ENCODE measurements at places on chromosomes 11 and 22.
A peak's percentile ranks its signal among the peaks of the same experiment; 100 is the strongest.

DNA sequence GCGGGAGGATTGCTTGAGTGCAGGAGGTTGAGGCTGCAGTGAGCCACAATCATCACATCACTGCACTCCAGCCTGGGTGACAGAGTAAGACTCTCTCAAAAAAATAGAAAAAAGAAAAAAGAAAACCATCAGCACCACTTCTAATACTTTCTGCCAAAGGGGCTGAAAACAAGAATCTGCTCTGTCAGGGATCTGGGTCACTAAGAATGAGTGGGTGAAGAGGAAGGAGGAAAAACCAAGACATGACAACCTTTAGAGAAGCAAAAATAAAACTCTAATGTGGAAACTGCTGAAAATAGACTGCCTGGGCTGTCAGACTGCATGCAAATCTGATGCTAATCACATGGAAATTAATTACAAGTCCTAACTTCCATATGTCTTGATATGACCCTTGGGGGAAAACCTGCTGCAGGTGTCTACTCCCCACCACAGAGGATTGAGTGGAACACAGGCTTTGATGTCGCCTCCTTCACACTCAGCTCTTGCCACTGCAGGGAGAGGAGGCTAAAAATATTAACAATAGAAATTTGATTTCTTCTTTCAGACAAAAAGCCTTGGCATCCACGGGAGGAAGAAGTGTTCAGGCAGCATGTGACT, 62.5 kb upstream of the CRTAM start:
- no peak for DNase-seq

GRCh38 chr11:8826139-8826786, 84.7 kb upstream of the AKIP1 start:
- no peak for DNase-seq

GRCh38 chr11:122375687-122376399, 259.8 kb upstream of the BLID start:
- no peak for DNase-seq

DNA sequence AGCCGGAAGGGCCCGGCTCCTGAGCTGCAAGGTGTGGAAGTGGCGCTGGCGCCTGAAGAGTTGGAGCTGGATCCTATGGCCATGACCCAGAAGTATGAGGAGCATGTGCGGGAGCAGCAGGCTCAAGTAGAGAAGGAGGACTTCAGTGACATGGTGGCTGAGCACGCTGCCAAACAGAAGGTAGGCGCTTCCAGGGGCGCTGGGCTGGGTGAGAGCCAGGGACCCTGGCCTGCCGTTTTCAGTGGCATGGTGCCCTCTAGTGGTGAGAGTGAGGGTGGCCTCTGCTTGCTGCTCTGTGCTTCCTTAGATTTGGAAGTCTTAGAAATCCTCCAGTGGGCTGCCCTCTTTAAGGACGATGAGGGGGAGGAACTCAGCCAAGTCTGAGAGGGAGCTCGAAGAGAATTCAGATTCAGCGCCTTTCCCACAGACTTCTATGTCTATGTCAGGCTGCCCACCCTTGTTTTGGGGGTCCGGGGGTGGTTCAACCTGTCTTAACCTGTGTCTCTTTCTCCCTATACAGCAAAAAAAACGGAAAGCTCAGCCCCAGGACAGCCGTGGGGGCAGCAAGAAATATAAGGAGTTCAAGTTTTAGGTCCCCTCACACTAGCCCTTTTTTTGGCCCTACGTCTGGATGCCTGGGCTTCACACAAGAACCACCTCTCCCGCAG, 1.8 kb upstream of the PACS1 start:
- peak; percentile 78 for DNase-seq

GRCh38 chr11:65437436-65438227, 15.0 kb downstream of the NEAT1 start:
- no peak for DNase-seq

DNA sequence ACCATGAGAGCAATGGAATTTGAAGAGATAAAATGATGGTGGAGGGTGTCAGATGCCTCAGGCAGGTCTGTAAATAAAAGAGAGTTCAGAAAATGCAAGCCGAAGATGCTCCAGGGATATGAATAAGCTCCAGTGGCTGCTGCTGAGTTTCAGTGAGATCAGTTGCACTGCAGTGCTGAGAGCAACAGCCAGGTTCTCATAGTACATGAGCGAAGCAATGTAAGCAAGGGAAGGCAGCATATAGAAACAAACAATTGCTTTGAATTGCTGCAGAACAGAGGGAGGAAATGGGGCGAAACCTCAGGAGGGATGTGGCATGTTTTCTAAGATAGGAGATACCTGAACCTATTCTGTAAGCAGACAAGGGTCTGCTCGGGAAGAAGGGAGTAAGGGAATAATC, 369.5 kb downstream of the AASDHPPT start:
- DNase-seq: no peak

- no peak for DNase-seq
Observed at GRCh38 chr11:110431051-110431672, 1.4 kb downstream of the FDX1 start.

DNA sequence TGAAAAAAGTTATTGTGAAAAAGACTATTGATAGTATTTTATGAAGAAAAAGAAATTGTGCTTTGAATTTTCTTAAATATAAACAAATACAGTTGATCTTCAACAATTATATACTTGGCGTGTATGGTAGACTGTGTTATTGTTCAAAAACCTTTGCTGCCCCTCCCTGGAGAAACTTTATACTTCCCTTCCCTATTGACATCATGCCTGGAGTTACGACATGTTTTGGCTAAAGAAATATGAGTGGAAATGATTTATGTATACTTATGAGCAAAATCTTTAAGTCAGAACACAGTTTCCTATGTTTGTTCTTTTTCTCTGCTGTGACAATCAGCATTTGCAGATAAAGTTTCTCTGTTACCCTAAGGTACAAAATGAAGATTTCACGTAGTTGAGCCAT, 243.8 kb downstream of the TMEM135 start:
- no peak for DNase-seq

- peak; percentile 26 for DNase-seq
Observed at GRCh38 chr11:58647141-58647699, 24.8 kb downstream of the CNTF start.

GRCh38 chr11:64638018-64638665, 47.1 kb downstream of the SLC22A12 start:
- no peak for DNase-seq

GRCh38 chr11:122145715-122146274, 29.8 kb upstream of the BLID start:
- no peak for DNase-seq

GRCh38 chr22:50217543-50218152, 16.8 kb downstream of the SELENOO start:
- DNase-seq: no peak

DNA sequence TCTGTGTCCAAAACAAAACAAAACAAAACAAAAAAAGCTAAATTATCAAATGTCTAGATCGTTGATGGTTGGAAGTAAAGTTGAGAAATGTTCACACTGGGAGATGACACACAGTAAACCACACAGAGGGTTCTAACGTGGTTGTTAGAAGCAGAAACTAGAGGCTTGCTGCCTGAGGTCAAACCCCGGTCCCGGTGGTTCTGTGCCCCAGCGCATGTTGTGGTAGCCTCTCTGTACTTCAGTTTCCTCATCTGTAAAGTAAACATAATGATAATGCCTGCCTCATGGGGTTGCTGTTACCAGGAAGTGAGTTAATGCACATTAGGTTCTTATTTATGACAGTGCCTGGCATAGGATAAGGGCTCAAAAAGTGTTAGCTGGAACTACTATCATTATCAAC, 33.4 kb downstream of the PPARA start:
- no peak for DNase-seq

DNA sequence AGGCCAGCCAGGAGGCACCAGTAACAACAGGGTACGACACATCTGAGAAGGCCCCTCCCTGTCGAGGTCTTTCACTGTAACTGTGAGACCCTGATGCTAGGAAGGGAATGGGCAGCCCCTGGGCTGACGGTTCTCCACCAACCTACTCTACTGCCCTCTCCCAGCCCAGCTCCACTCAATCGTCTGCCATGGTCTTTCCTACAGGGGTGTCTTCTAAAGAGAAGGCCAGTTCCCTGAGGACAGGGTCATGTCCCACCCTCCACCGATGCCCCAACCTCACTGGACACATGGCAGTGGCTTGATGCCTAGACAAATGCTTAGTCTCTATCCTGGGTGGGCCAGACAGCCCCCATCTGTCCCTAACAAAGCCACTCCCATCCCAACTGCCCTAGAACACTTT, 46.0 kb upstream of the SLC25A1 start:
- DNase-seq: no peak

- DNase-seq: no peak
Observed at GRCh38 chr11:76371170-76371569, 9.8 kb downstream of the THAP12 start.

DNA sequence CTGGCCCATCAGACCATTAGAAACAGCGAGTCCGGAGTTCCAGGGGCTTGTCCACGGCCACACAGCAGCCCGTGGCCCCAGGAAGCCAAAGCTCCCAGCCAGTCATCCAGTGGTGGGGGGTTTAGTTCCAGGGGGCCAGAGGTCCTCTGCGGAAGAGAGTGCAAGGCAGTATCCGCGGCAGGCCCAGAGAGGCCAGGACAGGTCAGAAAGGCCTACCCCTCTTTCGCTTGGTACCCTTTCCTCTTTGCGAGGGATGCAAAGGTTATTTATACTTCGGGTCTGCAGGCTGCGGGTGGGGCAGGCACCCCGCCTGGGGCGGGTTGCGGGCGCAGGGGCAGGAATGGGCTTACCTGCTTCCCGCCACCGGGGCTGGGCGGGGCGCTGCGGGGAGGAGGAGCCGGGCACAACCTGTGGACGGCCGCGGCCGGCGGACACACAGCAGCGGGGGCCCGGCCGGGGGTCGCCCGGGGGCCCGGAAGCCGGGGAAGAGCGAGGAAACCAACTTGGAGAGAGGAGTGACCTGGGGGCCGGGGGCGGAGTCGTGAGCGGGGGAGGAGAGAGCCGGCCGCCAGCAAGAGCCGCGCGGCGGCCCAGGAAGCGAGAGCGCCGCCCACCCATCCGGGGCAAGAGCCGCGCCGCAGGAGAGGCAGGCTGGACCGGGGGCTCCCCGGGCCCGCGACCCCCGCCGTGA, at the start of gene SH3BP1:
SH3BP1 (plus strand) TSS at position 600 of the 691 bp plus-strand sequence. CDS start 119 bp downstream, outside the sequence.
- DNase-seq: no peak

DNA sequence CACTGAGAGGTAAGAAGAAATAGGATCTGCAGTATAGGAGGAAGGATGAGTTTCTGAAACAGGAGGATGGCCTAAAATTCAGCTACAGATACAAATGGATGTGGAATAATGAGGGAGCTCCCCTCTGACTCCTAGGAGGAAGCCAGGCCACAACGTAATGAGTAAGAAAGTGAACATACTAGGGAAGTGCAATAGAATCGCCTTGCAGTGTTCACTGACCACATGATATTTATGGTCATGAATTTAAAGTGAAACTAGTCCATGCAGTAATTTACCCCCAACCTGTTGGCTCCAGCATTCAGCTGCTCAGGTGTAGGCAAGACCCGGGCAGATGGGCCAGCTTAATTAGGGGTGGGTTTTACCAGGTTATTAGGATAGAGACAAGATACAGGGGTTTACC, 101.7 kb downstream of the DEUP1 start:
- DNase-seq: no peak

- no peak for DNase-seq
Observed at GRCh38 chr22:29206372-29207242, 911 bp downstream of the EMID1 start.

DNA sequence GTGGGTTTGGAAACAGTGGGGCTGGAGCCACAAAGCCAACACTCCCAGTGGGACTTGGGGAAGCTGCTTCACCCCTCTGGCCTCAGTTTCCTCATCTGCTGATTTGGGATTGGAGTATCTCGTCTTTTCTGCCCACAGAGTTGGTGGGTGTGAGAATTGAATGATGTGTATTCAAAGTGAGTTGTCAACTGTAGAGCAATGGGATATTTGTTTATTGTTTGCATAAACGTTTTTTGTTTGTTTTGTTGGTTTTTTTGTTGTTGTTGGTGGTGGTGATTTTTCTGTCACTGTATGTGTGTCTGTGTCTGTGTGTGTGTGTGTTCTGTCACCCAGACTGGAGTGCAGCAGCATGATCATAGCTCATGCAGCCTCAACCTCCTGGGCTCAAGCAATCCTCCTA, 542.0 kb downstream of the MIAT start:
- no peak for DNase-seq

All from memory B cell (primary cell).